ENCODE measurements at places on chromosomes 13 and 19. TPM values are rescaled to one million over a fixed set of nuclear protein-coding genes. Genes with fewer than 3 reads are reported as not detected.

DNA sequence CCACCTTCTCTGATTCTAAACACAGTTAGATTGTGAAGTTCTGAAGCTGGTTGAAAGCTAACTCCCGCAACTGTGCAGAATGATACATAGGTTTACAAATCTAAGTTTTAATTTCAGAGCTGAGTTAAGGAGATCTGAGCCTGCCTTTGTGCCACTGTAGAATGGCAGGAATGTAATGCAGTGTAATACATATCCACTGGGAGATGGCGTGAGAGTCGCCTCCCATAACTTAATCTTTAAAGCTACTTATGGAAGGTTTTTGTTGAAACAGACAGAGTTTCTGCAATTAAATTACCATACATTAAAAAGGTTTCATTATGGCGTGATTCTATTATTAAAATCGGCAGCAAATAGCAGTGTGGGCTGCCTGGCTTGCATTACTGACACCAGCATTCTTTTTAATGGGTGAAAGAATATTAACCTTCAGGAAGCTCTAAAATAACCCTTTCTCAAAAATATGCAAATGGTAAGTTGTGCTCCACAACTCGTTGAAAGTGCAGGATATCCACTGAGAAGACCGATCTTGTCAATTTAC lies 257.4 kb downstream of the OLFM4 start:
- DNase-seq, result no peak

- DNase-seq, result no peak
Measured at GRCh38 chr13:78372581-78372980, 230.8 kb downstream of the POU4F1 start.

- DNase-seq, result no peak
Measured at GRCh38 chr19:41244117-41244516, 20.1 kb upstream of the HNRNPUL1 start.

- no peak for DNase-seq
Measured at GRCh38 chr13:33110713-33111413, 94.6 kb downstream of the KL start.

- DNase-seq, result no peak
Measured at GRCh38 chr19:27906081-27906480, 1306.9 kb downstream of the UQCRFS1 start.

DNA sequence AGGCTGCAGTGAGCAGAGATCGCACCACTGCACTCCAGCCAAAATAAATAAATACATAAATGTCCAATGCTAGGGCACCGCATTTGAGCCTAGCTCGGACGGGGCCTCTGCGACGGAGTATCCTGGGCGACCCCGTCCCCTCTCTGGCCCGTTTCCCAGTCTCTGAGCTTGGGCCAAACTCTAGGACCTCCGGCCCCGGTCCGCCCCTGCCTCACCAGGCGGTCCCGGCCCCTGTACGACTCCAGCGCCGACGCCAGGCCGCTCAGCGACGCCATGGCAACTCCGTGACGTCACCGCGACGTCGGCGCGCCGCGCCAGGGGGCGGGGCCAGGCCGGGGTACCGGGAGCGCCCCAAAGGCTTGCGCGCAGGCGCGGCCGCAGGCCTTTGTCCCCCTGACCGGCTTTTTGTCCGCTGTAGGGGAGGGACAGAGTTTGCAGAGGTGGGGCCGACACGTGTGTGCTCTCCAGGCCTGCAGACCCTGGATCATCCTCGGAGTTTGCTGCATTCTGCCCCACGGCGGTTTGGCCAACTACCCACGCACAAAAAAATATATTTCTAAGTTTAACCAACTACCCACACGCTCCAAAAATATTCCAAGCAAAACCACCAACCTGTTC lies at the start of gene PEX11G:
Gene PEX11G (minus strand): TSS at position 300 of the 618 bp plus-strand sequence. CDS start 25 bp downstream, at position 275.
- peak; percentile 99 for DNase-seq

- no peak for DNase-seq
Measured at GRCh38 chr19:50361290-50362029, 4.0 kb downstream of the NAPSA start.

- no peak for DNase-seq
Measured at GRCh38 chr13:109789262-109789661, 2.9 kb upstream of the IRS2 start.

DNA sequence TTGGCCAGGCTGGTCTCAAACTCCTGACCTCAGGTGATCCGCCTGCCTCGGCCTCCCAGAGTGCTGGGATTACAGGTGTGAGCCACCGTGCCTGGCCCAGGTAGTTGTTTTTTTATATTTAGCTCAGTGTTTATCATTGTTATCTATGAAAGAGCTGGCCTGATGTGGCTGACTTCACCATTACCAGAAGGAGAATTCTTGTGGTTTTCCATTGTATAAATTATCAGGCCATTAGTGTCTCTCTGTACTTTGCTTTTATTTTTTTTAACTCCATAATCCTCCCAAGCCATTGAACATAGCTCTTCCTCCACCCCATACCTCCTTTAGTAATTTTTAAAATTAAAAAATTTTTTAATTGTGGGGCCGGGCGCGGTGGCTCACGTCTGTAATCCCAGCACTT lies 24.2 kb downstream of the CERS4 start:
- no peak for DNase-seq

DNA sequence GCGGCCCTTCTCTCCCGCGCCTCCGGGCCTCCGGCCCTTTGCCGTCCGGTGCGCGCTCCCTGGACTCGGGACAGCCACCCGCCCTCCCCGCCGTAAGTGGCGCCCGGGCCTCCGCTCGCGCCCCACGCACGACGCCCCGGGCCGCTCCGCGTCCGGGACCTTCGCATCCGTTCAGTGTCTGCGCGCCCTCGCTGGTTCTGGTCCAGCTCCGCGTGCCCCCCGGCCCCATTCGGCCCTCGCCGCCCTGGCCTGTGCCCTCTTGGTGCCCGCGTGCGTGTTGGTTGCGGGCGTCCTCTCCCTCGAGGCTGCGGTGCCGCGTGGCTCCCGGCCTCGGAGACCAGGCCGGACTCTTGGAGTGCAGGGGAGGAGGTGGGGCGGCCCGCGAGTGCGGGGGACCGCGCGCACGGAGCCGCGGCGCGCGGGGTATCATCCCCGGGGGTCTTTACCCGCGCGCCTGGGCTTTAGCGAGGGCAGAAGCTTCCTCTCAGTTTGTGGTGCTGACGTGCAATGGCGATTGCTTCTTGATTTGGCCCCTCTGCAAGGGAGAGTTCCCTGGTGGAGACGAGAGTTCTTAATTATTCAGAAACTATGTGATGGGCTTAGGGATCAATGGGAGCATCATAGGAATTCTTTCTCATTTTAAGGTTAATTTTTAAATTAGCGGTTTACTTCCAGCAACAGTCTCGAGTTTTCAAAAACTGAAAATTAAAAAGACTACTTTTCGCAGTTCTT lies 757 bp downstream of the WASF3 start:
- DNase-seq, result peak; percentile 56

DNA sequence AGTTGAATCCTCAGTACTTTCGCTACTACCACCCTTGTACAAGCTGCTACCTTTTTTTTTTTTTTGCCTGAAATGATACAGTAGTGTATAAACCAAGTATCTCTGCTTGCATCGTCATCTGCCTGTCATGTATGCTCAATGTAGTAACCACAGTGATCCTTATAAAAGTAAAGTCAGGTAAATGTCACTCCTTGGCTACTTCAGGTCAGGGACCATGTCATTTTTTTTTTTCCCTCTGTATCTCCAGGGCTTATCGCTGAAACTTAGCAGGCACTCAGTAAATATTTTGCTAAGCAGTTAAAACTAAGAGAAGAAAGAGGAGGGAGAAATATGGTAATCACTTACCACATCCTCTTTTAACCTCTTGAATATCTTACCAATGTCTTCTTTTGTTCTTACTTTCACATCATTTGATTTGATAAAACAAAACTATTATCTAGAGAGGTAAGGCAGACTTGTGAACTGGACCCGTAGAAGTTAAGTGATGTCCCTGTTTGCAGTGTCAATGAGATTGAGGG lies 96.8 kb upstream of the KLF12 start:
- DNase-seq, result no peak

Gene PGLYRP1
- not detected for total RNA-seq

Gene ZNF550
- total RNA-seq, result 10.4 TPM

Gene UGGT2
- total RNA-seq, result 21.9 TPM

Gene PRSS57
- not detected for total RNA-seq

Gene ZNF737
- 19.7 TPM for total RNA-seq
